ENCODE measurements at places on chromosomes 5 and 9.

DNA sequence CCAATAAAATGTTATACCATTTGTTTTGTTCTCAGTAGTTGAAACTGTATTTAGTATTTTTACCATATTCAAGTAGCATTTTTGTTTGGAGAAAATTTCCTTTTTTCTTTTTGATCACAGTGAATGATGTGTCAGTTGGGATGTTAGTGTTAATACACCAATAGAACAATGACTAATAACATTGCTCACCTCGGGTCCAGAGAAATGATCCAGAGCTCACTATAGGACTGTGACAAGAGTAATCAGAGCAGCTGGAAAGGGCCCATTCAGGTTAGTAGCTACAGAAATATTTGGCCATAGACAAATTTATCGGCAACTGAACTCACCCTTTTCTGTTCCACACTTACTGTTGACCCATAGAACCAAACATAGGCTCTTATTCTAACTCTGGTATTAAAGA is 989.2 kb downstream of the TLE4 start:
- no peak for DNase-seq

DNA sequence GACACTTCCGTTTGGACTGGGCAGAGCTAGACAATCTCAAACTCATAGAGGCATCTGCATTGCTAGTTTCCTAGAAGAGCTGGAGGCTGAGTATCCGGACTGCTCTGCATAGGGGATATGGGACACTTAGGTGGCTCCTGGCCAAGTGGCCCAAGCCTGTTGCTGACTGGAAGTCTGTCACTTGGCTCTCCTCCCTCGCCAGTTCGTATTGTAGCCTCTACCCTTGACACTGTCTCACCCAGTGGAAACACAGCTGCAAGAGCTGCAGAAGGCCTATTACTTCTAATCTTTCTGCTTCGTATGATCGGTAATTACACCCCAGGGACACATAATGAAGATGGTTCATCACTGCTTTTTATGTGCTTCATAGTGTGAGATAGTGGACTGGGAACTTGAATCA is 34.7 kb downstream of the ITGA1 start:
- no peak for DNase-seq

DNA sequence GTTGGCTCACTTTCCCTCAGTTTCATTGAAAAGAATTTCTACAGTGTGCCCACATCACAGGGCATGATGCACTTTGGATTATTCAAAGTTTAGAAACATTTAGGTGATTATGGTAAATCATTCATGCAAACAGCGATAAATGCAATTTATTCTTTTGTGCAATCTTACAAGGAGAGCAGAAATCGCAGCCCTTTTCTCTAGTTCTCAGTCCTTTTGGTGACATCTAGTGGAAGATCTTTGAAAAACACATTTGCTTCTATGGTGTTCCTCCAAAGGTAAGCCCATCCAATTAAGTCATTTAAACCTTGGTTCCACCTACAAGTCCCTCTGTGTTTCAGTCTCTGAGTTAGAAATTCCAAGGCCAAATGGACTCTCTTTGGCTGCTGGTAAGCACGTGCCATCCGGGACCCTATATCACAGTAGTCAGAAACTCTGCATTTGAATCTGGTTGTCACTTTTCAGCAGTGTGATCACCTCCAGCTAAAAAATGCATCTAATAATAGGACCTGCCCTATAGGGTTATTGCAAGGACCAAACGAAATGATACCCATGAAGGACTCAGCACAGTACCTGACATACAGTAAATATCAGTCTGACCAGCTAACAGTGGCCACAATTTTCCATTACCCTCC is 66.4 kb downstream of the MACROH2A1 start:
- DNase-seq = peak; percentile 78

DNA sequence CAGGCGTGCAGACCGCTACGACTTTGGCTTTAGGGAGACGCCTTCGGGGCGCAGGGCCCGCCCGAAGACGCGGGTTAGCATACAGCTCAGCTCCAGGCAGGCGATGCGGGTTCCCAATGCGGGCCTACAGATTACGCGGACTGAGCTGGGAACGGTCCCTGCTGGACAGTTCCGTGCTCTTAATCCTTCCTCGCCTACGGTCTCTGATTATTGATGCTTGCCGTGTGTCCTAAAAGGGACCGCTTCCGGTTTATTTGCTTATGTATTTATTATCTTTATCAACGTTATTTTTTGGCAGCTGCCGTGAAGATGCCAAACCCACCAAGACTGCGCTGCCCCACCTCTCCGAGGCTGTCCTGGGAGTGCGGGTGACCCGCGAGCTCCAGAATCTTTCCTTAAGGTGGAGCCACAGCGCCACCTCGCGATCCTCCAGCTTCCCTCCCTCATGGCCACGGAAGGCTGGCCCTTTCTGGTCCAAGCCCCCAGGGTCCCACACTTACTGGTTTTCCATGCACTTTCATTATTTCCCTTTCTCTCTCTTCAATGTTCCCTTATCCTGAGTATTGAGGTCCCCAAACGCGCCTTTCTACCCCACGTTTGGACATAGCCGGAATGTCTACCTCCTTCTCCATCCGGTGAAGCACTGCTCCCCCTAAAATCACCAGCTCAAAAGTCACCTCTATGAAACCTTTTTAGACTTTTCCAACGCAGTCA is 7.0 kb upstream of the EBF1 start:
- peak; percentile 79 for DNase-seq

GRCh38 chr9:78811622-78812276 is 514.8 kb downstream of the PSAT1 start:
- DNase-seq = no peak

- no peak for DNase-seq
Measured at GRCh38 chr5:56831773-56832172, 16.4 kb downstream of the MAP3K1 start.

- no peak for DNase-seq
Measured at GRCh38 chr5:40909264-40909663, at the start of gene C7. C7 (plus strand) TSS chr5:40909497; CDS start chr5:40909611, 114 bp downstream.

- DNase-seq = no peak
Measured at GRCh38 chr5:39680213-39680612, 255.4 kb upstream of the DAB2 start.

GRCh38 chr5:127705120-127705892 is 2.1 kb downstream of the CCDC192 start:
- no peak for DNase-seq

GRCh38 chr5:139655727-139656271 is 7.7 kb downstream of the CXXC5 start:
- no peak for DNase-seq

GRCh38 chr5:109882546-109882945 is 192.8 kb downstream of the MAN2A1 start:
- no peak for DNase-seq

DNA sequence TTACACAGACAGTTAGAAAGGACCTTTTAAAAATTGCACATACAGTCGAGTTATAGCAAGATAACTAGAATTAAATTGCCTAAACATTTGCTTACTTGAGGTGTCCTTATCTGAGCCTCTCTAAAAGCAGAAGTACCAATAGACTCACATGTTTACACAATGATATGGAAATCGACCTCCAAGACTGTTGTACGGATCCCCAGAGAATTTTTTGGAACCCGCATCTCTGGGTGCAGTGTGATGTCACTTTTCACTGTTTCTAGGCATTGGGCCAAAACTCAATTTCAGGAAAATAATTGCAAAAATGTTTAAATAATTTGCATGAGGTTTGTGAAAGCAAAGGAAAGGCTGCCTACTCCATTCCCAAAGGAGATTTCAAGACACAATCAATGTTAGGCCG is 63.1 kb upstream of the ATG10 start:
- no peak for DNase-seq

DNA sequence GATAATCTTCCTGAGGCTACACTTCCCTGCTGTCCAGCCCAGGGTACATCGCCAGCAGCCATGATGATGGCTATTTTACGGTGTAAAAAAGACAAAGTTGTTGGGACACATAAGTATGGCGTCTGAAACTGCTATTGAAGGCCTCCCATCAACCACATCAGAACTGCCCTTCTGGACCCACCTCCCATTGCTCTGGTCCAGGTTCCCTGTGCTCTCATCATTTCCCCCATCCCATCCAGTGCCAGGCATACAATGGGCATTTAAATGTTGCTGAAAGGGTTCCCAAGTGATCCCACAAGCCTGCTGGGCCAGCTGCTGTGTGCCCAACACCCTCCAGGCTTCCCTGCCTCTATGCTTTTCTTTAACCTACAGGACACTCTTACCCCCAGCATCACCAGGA is 10.6 kb downstream of the IL9 start:
- no peak for DNase-seq

GRCh38 chr9:126819482-126819881 is 14.6 kb downstream of the ZBTB43 start:
- no peak for DNase-seq

DNA sequence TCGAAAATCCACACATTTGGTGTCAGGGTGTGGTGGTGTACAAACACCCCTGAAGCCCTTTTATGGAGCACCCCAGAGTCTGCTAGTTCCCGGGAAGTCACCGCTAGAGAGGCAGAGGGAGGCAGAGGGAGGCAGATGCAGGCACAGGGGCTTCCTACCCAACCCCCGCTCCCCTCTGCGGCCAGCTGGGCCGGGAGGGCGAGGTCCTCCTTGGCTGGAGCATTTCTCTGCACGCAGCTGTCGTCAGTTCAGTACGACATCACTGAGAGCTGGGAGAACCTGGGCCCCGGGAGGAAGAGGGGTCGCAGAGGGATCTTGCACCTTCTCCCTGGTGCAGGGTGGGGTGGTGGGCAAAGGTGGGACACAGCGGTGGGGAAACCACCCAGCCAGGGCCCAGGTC is 15.8 kb upstream of the UBAC1 start:
- DNase-seq = no peak

GRCh38 chr5:168348084-168348414 is 56.6 kb downstream of the WWC1 start:
- no peak for DNase-seq

DNA sequence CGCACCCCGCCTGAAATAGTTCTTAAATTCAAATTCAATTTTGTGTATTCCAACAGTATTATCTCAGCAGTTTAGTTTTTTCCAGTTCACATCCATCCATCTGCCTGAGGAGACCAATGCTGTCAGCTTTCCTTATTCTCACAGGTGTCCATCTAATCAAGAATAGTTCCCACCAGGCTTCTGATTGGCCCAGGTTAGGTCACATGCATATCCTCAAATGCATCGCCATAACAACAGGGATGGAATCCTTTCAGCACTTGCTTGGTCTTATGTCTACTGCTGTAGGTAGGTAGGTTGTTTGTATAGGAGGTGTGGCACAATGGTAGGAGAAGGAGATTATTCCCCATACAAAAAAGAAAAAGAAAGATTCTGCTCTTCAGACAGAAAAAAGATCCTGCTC is 91.2 kb downstream of the UBE2R2 start:
- DNase-seq = no peak

GRCh38 chr5:76312783-76313182 is 90.3 kb upstream of the IQGAP2 start:
- no peak for DNase-seq

- DNase-seq = peak; percentile 37
Measured at GRCh38 chr9:137048655-137049543, 2.9 kb upstream of the NPDC1 start.

DNA sequence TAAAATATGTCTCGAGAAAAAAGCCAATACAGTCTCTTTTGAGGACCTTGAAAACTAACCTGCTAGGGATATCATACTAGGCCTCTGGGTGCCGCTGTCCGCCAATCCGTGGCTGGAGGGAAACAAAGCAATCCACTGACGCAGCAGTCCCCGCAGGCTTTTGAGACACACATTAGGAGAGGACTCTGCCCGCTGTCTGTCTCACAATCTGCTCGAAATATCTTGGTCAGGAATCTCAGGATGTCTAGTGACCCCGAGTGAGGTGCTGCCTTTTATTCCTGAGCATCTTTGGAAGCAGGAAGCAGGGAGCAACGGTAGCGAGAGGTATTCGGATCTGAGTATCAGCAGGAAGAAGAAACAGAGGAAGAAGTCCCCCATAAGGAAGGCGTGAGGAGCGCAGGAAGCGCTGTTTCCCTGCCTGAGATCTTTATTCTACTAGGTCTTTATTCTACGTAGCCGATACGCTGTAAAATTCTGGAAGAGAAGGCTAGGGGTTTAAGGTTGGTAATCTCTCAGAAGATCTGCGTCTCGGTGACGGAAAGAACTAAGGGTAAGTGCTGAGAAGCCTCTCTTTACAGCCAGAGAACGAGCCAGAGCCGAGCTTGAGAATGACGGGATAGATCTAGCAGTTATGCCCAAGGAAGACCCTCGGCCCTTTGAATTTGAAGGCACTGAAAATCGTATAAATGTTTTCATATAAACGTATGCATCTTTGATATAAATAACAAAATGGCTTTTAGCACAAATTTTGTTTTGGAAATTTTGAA is 4.0 kb upstream of the PCDHGA1 start:
- peak; percentile 28 for DNase-seq
